ENCODE measurements at places on chromosomes 6 and 20. TPM values are rescaled to one million over a fixed set of nuclear protein-coding genes. Genes with fewer than 3 reads are reported as not detected.

GRCh38 chr6:129353067-129353466, 356.9 kb downstream of the ARHGAP18 start:
- DNase-seq = no peak

GRCh38 chr6:14079433-14079832, 38.1 kb upstream of the CD83 start:
- no peak for DNase-seq

DNA sequence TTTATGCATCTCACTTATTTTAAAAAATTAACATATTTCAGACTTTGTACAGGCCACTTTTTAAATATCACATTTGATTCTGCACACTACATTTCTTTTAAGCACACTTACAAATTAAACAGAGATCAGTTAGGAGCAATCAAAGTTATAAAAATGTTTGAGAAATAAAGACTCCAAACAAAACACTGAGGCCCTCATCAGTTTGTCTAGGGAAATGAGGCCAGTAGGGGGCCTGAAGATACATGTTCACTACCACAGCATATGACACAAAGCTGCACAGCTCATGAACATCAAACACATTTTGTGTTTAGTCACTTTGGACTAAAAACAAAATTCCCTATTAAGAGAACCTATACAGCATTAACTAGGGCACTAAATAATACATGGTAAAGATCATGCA, 180.5 kb downstream of the PDE7B start:
- no peak for DNase-seq

DNA sequence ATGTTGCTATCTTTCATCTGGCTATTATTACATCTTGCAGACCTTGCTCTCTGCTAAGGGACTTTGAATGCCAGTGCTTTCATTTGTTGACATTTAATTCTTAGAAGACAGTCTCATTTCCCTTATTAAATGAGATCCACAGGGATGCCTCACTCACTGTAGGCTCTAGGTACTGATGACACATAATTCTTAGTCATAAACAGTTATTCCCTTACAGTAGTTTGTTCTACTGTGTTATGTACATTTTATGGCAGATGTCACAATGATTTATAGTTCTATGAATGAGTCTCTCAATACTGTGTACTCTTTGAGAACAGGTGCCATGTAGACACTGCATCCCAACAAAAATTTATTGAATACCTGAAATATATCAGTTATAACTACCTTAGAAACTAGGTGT, 70.3 kb downstream of the FAM83B start:
- DNase-seq = no peak

DNA sequence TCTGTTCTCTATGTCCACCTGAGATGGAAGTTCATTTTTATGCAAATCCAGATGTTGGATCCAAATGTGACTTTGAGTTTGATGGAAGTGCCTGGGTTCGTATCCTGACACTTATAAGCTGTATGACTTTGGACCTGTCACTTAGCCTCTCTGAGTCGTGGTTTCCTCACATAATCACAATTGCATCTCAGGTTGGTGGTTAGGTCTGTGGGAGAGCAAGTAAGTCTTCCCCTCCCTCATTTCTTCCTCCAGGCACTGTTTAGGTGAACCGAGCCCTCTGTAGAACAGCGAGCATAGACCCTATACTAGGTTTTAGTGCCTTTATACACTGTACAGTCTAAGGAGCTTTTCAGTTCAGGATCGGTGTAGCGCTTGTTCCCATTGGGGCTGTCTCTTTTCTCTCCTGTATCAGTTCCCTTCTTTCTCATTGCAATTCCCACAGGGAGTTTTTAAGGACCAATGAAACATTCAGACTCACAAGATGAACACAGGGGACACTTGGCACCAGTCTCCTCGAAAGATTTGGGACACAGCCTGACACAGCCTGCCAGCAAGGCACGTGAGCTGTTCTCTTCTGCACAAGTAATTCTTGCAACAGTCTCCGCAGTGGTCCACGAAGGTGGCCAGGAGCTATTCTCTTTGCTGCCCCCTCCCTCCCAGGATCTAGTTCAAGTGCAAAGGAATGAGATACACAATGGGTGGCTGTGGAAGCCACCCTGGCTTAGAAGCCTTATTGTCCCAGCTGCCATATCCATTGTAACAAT, 11.8 kb downstream of the TOX2 start:
- DNase-seq = no peak

DNA sequence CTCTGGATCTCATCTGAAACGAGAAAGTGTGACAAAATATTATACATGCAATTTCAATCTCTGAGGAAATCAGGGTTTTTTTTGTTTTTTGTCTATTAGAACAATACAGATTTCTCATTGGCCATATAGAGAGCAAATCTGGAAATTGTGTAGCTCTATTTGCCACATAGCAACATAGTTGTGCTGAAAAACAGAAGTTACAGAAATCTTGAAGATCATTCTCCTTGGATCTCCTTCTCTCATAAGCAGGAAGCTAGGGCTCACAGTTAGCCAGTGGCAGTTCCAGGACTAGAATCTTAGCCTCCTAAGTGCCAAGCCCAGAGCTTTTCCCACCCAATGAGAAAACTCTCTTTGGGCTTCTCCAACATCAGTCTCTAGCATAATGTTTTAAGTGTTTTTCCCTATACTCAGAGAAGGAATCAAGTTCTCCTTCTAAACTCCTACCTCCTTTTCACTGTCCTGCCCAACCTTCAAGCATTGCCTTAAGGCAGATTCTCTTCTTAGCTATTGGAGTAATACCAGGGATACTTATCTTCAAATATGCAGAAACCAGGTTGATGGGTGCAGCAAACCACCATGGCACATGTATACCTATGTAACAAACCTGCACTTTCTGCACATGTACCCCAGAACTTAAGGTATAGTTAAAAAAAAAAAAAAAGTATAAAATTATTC, 211.6 kb downstream of the ALDH8A1 start:
- DNase-seq = no peak

GRCh38 chr20:48310305-48310704, 517.5 kb downstream of the PREX1 start:
- no peak for DNase-seq

DNA sequence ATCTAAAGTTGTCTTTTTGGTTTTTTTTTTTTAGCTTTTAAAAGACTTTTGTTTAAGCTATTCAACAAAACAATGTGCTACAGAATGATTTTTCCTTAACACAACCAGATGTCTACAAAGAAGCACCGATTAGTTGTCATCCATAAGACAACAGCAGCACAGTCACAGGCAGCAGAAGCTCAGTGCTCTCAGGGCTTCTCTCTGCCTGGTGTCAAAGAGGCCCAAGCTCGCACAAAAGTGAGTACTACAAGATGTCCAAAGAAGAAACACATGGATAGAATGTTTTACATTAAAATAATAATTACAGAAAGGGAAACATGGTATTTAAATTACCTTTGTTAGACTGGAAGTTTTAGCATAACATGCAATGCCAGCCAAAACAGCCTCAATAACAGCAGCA, 81.6 kb downstream of the DNAAF9 start:
- DNase-seq = no peak

The LAMA2 gene
- 44.4 TPM for polyA plus RNA-seq

The HLA-DRA gene
- polyA plus RNA-seq = 56.4 TPM

All from renal cortex interstitium (tissue), 15 donors.